ENCODE measurements at places on chromosomes 4 and X.

DNA sequence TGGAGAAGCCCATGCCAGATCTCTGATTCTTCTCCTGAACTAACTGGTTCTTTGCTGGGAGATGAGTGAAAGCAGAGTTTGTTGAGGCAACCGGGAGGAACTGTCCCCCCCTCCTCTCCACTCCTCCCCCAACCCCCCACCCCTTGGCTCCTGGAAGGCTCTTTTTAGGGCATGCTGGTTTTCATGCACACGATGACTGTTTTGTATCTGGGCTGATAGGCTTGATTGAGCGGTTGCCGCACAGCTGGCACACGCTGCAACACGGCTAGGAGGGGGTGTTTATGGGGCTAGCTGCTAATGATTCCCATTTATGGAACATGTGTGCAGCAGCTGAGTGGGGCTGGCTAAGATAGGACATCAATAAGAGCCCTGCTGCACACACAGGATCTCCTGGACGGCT lies 137.2 kb downstream of the SMIM20 start:
- DNase-seq: no peak

DNA sequence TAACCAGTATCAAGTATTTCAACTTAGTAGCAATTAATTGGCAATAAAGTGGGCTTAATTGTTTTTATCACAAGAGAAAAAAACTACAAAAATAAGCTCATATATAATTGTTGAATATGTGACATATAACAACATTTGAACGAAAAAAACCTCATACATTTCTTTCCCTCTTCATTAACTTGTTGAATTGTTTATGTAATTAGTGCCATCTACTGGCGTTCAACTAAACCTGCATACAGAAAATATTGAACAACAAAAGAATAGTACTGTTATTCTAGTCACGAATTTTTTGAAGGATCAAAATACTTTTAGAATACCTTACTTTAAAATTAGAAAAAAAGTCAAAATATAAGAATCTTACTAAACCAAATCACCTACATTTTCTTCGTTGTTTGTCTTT lies 586.5 kb upstream of the FTHL17 start:
- DNase-seq: peak; percentile 21

DNA sequence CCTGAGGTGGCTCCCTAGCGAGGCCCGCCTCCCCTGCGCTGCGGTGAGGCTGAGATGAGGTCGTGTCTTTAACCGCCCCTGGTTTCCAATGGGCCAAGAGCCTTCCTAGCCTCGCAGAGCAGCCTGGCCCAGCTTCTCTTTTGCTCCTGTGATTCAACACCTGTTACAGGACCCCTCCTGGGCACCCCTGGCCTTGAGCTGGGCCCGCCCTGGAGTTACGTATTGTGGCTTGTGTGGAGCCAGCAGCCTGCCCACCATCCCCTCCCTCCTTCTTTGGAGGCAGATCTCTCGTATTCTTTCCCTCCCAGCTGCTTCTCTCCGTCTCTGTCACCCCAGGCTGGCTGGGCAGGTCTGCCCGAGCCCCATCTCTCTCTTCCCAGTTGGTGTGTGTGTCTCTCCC lies 19.3 kb upstream of the UBA1 start:
- no peak for DNase-seq

GRCh38 chr4:20362148-20362547 lies 110.4 kb downstream of the SLIT2 start:
- no peak for DNase-seq

DNA sequence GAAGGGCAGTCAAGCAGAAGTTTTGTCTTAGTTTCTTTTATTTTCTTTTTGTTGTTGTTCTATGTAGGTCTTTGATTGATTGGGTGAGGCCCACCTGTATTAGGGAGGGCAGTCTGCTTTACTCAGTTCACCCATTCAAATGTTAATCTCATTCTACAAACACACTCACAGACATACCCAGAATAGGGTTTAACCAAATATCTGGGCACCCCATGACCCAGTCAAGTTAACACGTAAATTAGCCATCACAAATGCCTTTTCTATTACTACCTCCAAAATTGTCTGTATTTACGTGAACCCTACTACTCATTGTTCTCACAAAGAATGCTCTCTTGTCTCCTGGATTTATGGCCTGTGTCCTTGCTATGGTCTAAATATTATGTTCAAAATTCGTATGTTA lies 339.7 kb downstream of the ANK2 start:
- no peak for DNase-seq

GRCh38 chr4:144366425-144366824 lies 225.9 kb upstream of the GYPA start:
- DNase-seq: no peak

- DNase-seq: no peak
These were observed 35.1 kb downstream of the BCOR start for GRCh38 chrX:40062525-40063155.

DNA sequence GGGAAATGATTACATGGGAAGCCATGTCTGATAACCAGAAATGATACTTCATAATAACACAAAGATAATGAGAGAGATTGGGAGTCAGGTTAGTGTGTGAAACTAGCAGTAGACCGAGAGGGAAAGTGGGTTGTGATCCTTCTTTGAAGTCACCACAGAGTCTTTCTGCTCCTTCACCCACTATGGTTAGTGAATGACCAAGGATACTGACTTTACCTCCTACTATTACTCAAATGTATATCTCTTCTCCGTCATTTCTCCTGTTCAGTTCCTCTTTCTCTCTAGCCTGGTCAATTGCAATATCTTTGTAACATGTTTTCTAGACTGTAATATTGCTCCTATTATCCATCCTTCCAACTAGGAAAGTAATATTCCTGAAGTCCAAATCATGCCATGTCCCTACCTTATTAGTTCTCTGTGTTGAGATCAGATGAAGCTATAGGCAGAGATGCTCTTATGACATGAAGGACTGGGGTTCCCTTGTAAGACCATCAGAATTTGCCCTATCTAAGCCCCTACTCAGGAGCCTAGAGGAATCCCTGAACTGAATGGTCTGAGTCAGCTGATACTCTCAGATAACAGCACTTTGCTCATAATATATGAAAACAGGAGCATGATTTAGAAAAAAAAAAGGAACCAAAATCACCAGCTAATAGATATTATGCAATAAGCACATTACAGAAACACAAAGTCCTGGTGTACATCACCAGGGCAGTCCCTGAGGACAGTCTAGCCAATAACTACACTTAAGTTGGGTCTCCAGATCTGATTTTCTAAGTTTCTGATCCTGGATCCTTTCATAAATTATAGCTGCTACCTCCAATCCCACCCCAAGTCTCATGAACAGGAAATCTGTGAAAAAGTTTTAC lies 81.2 kb downstream of the SHROOM3 start:
- DNase-seq: no peak

GRCh38 chr4:80180743-80181142 lies 16.6 kb upstream of the PRDM8 start:
- DNase-seq: no peak

GRCh38 chr4:148565801-148566200 lies 123.6 kb upstream of the NR3C2 start:
- no peak for DNase-seq

GRCh38 chr4:87087015-87087414 lies 133.4 kb downstream of the KLHL8 start:
- DNase-seq: no peak

GRCh38 chr4:180057299-180057721 lies 2185.9 kb upstream of the TENM3 start:
- DNase-seq: no peak

- no peak for DNase-seq
These were observed 165.6 kb upstream of the S100G start for GRCh38 chrX:16484338-16484737.

DNA sequence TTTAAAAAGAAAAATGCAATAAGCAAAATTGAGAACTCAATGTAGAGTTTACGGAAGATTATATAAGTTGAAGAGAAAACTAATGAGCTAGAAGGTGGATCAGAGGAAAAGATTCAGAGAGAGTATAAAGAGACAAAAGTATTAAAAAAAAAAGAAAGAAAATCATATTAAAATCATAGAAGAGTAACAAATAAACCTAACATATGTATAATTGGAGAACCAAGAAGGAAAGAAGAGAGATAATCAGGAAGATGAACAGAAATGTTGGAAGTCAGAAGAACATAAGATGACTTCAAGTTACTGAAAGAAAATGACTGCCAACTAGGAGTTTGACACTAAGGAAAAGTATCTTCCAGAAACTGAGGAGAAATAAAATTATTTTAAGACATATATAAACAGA lies 34.3 kb upstream of the ANTXR2 start:
- no peak for DNase-seq

GRCh38 chr4:122512430-122512829 lies 55.9 kb upstream of the IL2 start:
- DNase-seq: no peak

- peak; percentile 39 for DNase-seq
These were observed 63.7 kb downstream of the SEC24D start for GRCh38 chr4:118772081-118772766.

GRCh38 chr4:7857238-7857701 lies 82.4 kb downstream of the AFAP1 start:
- DNase-seq: peak; percentile 44

DNA sequence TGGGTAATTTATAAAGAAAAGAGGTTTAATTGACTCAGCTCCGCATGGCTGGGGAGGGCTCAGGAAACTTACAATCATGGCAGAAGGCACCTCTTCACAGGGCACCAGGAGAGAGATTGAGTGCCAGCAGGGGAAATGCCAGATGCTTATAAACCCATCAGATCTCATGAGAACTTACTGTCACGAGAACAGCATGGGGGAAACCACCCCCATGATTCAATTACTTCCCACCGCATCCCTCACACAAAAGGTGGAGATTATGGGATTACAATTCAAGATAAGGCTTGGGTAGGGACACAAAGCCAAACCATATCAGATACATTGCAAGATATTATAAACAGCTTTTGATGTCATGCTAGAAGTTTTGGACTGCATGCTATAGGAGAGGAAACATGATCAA lies 204.3 kb downstream of the VEGFC start:
- DNase-seq: no peak

GRCh38 chr4:1403591-1404572 lies 2.4 kb downstream of the NKX1-1 start:
- no peak for DNase-seq

GRCh38 chr4:141099326-141099725 lies 33.9 kb downstream of the RNF150 start:
- no peak for DNase-seq

DNA sequence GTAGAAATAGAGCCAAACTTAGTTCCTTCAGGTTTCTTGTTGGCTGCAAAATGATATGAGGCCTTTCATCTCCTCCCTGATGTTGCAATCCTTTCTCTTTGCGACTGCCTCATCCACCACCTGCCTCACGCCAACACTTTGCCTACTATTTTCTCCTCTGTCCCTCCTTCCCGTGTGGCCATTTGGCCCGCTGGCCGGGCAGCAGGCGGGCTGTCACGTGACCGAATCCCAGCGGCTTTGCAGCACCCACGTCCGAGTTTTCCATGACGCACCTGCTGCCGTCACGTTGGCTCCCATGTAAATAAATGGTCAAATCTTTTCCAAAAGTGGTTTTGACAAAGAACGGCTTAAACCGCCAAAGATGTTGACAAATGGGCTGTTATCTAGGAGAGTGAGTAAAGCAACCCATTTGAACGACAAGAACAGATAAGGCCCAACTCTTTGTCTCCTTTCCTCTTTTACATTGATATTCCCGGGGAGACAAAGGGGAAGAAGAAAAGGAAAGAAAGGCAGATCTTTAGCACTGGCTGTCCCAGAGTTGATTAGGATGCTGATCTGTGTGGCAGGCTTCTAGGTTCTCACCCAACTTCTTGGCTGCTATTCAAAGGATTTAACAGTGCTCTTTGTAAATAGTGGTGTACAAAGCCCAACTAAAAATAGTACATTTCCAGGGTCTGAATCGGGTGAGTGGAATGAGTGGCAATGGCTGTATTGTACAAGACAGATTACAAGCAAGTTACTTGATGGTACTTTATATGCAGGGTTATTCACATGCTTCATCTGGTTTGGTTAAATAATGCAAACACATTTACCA lies 174.2 kb upstream of the JADE1 start:
- no peak for DNase-seq

DNA sequence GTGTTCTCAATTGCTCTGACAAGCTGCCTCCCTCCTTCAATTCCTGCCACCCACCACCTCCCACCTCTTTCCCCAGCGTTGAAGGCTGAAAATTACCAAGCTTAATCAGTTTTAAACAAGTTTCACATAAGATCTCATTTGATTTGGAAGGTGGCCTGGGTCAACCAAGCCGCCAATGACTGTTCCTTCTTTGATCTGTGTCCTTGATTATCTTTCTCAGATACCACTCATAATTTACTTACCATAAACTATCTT lies 211.4 kb downstream of the SLIT2 start:
- DNase-seq: no peak

DNA sequence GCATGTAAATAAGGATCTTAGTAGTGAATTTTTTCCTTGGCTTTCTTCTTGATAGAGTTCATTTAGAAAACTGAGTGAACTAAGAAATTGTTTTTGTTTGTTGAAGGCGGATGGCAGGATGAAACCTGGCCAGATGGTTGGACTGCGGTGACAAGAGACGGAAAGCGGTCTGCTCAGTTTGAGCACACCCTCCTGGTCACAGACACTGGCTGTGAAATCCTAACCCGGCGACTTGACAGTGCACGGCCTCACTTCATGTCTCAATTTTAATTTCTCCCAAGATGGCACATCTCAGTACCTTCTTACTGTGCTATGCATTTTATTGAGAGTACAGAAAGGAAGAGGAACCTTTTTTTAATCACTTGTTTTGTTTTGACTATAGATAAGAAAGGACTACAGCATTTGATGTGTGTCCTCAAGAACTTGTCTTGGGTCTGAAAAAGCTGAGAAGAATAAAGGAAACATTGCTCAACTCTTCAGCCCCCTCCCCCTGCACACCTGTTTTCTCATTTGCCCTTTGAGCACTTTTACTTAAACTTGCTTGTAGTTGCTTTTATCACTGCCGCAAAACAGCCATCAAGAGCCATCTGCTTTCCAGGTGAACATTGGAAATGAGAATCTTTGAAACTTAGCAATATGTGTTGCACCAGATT lies 27.4 kb downstream of the ADH5 start:
- no peak for DNase-seq

DNA sequence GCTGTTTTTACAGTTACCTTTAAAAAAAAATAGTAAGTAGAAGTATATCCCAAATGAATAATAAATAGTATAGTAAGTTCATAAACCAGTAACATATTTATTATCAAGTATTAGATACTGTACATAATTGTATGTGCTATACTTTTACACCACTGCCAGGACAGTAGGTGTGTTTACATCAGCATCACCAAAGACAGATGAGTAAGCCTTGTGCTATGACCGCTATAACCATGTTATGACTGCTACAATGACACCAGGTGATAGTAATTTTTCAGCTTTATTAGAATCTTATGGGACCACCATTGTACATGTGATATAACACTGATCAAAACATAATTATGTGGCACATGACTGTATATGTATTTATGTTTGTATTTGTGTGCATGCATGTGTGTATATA lies 27.3 kb downstream of the PABPC4L start:
- no peak for DNase-seq

Measured in NCI-H446 treated with DMSO at 0.1 percent for 48 hours (cell line).